ENCODE measurements at places on chromosomes 5 and 9.
A peak's percentile ranks its signal among the peaks of the same experiment; 100 is the strongest.

DNA sequence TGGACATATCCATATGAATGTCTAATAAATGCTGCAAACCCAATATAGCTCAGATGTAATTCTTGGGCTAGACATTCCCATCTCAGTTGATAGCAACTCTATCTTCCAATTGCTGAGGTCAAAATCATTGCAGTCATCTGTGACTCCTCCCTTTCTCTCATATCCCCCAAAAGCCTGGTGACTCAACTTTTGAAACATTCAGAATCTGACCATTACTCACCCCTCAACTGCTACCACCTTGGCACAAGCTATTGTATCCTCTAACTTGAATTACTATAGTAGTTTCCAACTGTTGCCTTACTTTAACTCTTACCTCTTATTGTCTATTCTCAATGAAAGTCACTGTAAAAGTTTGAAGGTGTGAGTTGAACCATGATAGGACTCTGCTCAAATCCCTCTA lies 600.1 kb upstream of the RGMB start:
- peak; percentile 41 for DNase-seq

DNA sequence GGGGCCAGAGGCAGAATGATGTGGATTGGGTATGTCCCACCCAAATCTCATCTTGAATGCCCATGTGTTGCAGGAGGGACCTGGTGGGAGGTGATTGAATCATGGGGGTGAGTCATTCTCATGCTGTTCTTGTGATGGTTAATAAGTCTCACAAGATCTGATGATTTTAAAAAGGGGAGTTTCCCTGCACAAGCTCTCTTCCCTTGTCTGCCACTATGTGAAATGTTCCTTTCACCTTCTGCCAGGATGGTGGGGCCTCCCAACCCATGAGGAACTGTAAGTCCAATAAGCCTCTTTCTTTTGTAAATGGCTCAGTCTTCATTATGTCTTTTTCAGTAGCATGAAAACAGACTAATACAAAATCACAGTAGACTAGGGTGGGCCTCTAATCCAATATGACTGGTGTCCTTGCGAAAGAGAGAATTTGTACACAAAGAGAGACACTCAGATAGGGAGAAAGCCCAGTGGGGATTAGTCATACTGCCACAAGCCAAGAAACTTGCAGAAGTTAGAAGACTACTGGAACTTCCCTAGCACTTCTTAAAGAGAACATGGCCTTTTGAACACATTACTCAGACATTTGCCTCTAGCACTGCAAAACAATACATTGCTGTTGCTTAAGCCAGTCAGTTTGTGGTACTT lies 68.4 kb downstream of the ANXA1 start:
- DNase-seq, result peak; percentile 92

- no peak for DNase-seq
These were observed 240.4 kb upstream of the IRX2 start for GRCh38 chr5:2991884-2992283.

GRCh38 chr5:156913719-156914370 lies 49.2 kb downstream of the TIMD4 start:
- no peak for DNase-seq

DNA sequence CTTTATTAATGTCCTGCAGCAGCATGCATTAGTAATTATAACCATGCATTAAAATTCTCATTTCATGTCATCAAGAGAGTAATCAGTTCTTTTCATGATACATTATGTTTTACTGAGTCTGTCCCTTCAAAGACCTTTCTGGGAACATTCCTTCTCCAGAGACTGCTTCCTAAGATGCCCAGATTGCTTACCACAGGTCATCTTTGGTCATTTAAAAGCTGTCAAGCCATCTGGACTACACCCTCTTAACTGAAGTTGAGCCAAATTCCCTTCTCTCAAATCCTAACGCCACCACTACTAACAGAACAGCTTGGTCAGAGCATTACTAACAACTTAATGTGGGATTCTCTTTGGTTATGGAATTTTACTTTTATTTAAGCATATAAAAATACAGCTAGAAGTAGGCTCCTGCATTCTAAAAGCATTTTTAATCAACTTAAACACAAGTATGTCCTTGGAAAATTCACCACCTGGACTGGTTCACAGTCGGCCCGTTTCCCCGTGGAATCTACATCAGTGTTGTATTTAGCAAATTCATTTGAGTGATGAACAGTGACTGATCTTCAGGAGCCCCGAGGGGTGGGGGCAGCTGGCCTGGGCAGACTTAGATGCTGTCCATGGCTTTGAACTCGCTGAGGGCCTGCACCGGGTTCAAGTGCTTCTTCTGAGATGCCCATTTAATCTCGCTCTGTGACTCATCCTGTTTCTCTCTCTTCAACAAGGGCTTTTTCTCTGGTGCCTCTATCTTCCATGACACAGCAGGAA lies 92.8 kb upstream of the CCDC112 start:
- DNase-seq, result peak; percentile 27

GRCh38 chr9:115952430-115953292 lies 200.9 kb upstream of the PAPPA start:
- DNase-seq, result peak; percentile 59

DNA sequence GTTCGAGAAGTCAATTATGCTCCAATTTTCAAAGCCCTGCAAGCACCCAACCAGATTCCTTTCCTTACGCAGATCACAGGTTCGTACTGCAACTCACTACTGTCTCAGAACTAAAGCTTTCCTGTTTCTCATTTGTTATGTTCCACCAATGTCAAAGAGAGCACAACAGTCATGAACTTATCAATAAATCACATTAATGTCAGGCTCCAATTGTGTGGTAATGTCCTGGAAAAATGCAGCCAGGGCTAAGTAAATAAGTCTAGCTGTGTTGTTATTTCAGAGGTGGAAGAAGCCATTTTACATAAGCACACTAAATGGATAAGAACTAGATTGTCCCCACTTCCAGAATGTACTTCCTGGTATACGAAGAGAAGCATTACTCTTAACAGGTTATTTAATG lies 488.6 kb upstream of the PTGER4 start:
- DNase-seq, result peak; percentile 11

DNA sequence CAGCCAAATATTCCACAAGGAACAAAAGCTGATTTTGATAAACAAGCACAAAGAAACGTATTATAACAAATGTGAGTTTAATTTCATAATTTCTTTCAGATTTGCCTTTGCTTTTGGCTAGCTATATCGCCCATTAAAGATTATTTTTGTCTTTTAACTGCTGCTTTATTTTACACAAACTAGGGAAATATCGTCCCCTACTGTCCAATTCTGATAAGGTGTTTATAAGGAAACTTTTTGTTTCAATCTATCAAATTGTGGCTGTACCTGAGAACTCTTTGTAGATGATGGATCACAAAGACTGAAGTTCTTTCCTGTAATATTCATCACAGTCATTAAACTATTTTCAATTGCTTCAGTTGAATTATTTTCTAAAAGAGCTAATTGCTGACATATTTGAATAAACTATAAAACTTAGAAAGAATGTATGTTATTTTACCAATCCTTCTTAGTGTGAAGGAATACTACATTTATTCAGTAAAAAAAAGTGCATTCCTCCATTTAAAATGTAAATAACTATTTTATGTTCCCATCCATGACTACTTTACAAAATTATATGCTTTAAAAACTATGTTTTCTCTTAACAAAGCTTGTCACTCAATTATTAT lies 431.3 kb upstream of the ITGA1 start:
- DNase-seq, result peak; percentile 3

DNA sequence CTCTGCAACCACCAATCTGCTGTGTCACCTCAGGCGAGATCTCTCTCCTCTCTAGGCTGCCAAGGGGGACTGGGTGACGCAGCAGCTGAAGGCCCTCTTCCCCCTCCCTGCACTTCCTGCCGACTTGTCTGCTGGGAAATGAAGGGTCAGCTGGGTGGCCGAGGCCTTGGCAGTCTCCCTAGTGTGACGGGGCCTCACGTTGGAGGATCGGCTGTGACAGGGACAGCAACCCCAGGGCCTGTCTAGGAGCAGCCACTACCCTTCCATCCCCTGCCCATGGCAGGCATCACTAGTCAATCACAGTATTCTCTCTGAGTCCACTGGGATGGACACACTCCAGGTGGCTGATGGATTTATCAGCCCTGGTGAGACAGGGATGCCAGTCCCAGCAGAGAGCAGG lies 107.3 kb upstream of the SARDH start:
- no peak for DNase-seq

DNA sequence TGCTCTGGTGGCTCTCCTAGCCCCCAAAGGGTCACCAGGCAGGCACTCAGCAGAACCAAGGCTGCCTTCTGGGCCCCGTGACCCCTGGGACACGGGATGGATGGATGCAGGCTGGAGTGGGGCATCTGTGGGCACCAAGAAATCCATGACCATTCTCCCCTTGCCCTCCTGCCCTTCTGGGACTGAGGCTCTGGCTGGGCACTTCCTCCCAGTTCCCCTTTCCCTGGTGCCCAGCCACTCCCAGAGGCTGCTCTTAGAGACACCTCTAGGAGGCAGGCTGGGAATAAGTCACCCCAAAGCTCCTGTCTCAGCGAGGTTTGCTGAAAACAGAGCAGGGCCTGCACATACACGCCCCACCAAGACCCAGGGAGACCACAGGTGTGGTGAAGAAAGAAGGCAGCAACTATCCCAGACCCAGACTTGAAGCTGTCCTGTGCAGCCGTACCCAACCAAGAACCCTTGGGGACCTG lies 943 bp downstream of the STING1 start:
- DNase-seq, result peak; percentile 30
